ENCODE measurements at places on chromosomes 2 and 18. TPM values are rescaled to one million over a fixed set of nuclear protein-coding genes. Genes with fewer than 3 reads are reported as not detected.

GRCh38 chr2:28247290-28247689, 145.4 kb upstream of the FOSL2 start:
- no peak for DNase-seq

DNA sequence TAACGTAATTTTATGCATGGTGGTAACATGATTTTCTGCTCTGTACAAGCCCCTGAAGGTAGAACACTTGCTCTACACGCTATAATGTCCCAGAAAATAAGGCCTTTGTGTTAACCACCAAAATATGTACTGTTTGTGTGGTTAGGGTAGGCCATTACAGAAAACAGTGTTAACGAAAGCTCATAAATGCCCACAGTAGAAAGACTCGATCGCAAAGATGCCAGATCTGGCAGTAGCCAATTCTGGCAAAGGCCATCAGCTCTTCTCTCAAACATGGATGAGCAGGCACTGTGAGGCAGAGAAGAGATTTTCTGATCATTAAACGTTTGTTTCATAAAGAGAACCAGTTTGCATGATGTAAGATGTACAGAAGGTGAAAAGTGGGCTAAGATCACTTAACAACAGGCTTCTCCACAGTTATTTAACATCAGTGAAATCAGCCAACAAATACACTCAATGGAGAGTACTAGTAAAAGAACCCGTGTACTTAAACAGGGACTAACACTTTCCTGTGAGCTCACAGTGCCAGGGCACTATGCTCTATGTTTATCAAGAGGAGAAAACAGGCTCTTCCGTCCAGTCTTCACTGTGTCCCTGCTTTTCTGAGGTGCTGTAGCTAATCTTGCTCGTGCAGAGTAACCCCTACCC, 80.3 kb downstream of the SPRED2 start:
- no peak for DNase-seq

DNA sequence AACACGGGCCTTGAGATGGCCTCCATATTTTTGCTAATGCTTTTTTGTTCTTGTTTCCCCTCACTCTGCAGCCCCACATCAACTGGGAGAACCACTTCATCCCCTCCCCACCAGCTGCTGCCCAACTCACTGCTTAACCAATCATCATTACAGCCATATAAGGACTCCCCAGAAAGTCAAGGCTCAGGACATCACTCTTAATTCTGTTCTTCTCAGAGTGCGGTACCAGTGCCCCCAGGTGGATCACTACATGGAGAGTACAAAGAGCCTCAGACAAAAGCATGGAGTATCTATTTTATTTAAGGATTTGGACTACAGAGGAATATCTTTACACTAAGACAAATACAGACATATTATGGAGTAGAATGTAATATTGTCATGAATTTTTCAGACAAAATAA, 340.6 kb downstream of the PAX3 start:
- DNase-seq: no peak

DNA sequence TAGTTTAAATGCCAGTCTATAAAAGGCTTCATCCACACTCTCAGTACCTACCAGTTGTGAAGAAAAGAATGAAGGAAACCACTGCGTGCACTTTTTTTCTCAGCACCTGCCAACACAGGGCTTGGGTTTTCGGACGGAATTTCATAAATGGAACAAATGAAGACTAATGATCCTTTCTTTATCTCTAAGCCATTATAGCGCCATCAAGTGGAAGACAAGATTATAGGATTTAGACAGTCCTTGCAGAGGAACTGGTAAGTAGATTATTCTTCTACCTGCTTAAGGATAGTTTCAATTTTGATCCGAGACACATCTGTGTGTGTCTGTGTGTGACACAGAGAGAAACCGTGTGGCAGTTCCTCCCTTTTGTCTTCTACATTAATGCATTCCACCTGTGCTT, 245.6 kb downstream of the NRXN1 start:
- no peak for DNase-seq

- DNase-seq: no peak
Observed at GRCh38 chr2:228016402-228016801, 145.0 kb downstream of the DAW1 start.

GRCh38 chr2:236179236-236180075, 11.3 kb upstream of the GBX2 start:
- no peak for DNase-seq

- DNase-seq: no peak
Observed at GRCh38 chr2:49000695-49001094, 153.6 kb downstream of the FSHR start.

DNA sequence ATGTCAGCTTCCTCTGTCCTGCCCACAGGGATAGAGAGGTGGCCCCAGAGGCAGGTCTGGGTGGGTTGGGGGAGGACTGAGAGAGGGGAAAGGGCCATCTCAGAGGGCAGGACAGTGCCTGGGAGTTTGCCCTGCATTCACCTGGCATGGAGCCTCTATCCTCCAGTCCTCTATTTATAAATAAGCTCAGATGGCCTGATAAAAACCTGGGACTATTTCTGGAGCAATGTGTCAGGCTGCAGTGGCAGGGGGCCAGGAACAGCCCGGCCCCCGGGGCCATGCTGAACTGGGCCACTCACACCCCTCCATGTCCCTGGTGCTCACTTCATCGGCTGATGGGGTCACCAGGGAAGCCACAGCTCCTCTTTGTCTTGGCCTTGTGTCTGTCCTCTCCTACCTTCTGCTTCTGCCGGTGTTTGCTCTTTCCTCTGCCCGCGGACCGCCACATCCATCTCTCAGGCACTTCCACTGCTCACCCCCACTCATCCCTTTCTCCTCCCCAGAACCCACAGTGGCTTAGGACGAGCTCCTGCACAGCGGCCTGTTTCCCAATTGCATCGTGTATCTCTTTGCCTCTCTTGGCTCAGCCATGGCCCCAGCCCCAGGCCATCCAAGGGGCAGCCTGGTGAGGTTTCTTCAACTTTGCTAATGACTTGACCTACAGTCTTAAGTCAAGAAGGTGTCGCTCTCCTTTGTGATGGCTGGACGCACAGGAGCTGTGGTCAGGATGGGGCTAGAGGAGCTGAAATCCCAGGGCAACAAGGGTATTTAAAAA, 38.8 kb downstream of the SCTR start:
- DNase-seq: no peak

- no peak for DNase-seq
Observed at GRCh38 chr18:41949206-41949920, 5.7 kb upstream of the PIK3C3 start.

- no peak for DNase-seq
Observed at GRCh38 chr2:190110131-190110530, 47.6 kb upstream of the MSTN start.

GRCh38 chr2:111534910-111535352, 349.1 kb downstream of the ANAPC1 start:
- DNase-seq: no peak

GRCh38 chr2:172204309-172204708, 101.6 kb upstream of the DLX2 start:
- no peak for DNase-seq

DNA sequence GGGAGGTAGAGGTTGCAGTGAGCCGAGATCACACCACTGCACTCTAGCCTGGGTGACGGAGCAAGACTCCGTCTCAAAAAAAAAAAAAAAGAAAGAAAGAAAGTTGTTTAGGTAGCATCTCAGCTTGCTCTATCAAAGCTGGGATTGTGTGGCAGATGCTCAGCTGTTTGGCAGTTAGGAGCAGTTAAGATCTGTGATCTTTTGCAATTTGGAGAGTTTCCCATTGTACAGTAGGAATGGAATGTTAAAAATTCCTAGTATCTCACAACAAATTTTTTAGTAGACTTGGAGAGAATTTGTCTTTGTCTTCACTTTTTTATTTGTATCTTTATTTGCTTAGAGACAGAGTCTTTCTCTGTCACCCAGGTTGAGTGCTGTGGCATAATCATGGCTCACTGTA, 122.9 kb upstream of the UNC80 start:
- no peak for DNase-seq

- no peak for DNase-seq
Observed at GRCh38 chr18:55743736-55744135, 155.7 kb upstream of the TCF4 start.

- DNase-seq: no peak
Observed at GRCh38 chr2:54261537-54261936, 5.5 kb upstream of the TSPYL6 start.

- DNase-seq: no peak
Observed at GRCh38 chr2:172429301-172429968, 2.0 kb downstream of the ITGA6 start.

- no peak for DNase-seq
Observed at GRCh38 chr18:63315876-63316275, 3.7 kb downstream of the BCL2 start.

- peak; percentile 67 for DNase-seq
Observed at GRCh38 chr2:111168528-111169239, 48.0 kb downstream of the BCL2L11 start.

DNA sequence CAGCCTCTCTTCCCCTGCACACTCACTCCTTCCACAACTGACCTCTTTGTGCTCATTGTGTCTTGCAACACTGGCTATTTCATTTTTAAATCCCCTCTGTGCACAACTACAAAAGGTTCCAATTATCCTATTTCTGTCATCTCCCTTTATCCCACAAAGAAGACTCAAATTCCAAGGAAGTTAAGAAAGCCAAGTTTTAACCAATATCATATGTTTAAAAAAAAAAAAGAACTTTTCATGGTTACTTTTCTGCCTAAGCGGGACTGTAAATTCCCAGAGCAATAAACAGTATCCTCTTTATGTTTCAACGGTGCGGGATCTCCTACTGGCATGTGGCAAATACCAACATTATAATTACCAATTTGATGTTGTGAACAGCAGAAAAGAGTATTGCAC, 83.8 kb downstream of the DOCK10 start:
- no peak for DNase-seq

GRCh38 chr2:132374551-132374950, 42.1 kb upstream of the GPR39 start:
- no peak for DNase-seq

DNA sequence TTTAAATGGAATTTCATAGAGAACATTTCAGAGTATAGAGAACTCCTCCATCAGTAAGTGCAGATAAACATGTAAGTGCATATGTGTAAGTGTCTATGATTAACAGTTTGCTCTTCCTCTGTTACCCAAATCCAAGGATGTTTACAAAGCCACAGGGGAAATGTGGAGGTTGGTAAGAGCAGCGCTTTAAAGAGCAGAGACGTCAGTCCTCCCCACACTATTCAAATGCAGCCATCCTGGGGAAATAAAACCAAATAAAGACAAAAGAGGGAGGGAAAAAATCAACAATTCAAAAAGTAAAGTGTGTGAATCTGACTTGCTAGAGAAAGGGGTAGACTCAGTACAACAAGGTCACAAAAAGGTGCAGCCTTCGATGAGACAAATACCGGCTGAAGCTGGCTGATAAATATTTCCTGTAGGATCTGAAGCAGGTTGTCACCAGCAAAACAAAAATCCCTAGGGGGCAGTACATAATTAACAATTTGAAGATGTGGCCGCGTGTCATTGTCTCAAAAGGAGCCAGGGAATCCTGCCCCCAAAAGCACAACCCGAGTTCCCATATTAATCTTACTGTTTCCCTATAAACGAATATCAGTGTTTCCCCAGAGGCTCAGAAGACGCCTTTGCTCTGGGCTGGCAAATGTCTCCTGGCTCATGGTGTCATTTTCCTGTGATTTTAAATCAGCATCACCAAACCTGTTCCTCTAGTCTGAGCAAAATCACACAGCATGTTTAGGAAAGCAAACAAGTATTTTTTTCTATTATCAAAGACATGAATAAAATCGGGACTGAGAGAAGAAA, 216.5 kb downstream of the CDCA7 start:
- DNase-seq: peak; percentile 40

DNA sequence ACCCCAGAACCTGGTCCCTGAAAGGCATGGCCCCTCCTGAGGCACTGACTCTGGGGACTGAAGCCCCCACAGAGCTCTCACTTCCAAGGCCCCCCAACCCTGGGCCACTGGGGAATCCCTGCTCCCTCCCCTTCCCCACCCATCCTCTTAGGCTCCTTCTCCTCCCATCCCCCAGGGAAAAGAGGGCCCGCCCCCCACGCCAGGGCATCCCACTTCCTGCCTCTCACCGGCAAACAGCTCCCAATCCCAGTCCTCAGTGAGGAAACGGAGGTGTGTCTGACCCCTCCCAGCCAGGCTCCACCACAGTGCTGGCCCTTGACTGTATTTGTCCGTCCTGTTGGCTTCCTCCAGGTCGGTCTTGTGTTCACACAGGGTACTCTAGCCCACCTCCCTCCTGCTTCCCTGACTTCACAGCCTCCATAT, 35.0 kb upstream of the PTMA start:
- DNase-seq: peak; percentile 86

DNA sequence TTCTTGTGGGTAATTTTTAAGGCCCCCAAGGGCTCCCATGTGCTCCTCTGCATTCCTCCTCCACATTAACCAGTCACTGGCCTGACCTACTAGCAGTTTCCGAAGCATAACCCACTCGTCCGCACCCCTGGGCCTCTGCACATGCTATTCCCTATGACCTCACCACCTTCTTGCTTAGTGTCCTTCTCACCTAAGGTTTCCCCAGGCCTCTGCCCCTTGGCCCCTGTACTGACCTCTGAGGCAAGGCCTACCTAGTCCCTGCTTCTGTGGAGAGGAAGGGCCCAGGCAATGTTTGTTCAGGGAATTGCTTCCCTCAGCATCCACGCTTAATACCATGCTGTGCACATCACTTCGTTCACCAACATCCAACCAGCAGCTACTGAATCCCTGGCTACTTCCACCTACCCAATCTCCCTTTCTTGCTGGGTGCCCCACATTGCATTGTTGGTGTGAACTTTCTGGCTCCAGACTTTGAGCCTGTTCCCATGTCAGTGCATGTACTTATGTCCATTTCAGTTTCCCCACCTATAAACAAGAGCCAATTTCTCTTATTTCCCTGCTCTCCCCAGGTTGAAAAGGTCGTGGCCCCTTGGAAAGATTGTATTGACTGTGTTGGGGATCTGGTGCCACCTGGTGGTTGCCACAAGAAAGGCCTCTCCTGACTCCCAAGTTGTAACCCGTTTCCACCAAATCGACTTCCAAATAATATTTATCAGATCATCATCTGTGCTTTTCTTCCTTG, 19.2 kb upstream of the TMEM177 start:
- peak; percentile 42 for DNase-seq

DNA sequence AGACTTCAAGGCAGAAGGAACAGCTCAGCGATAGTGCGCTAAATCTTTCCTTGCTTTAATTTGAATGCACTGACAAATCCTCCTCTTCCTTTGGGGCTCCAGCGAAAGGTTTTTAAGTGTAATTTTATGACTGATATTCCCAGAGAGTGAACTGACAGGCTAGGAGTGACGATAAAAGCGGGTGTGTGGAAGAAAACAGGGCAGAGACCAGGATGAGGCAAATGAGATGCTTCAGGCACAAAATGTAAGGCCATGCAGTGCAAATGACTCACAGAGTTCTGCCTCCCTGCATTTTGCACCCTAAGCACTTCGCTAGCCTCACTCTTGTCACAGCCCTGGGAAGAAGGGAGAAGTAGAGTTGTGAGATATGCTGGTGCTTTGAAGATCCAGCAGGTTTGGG, 14.7 kb downstream of the KLHL23 start:
- no peak for DNase-seq

- no peak for DNase-seq
Observed at GRCh38 chr18:8912348-8913326, 189.9 kb upstream of the NDUFV2 start.

IL1RL1 gene
- total RNA-seq: 4.7 TPM

AQP12B gene
- not detected for total RNA-seq

DTNA gene
- 6.3 TPM for total RNA-seq

MARCHF4 gene
- total RNA-seq: 1.7 TPM

HS1BP3 gene
- 34.5 TPM for total RNA-seq

HOXD13 gene
- 5.2 TPM for total RNA-seq

SUCLG1 gene
- total RNA-seq: 69.0 TPM

LBX2 gene
- total RNA-seq: 0.95 TPM
